NCI-H1436 (cell line): ENCODE measurements at places on chromosomes 4 and X.

DNA sequence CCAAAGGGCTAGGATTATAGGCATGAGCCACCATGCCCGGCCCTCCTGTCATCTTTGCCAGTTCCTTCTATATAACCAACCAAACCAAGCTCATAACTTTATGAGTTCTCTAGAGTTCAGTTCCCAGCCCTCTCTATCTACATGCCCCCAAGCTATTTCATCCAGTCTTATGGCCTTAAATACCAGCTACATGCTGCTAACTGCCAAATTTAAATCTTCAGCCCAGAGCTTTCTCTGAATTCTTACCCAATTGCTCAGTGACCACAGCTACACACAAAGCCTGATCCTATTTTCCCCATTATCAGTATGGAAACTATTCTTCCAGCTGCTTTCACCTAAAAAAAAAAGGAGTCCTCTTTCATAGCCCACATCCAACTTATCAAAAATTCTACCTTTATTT lies 23.1 kb downstream of the TMEM184C start:
- DNase-seq = no peak

- DNase-seq = no peak
Observed at GRCh38 chr4:58456727-58457384, 1346.7 kb upstream of the IGFBP7 start.

DNA sequence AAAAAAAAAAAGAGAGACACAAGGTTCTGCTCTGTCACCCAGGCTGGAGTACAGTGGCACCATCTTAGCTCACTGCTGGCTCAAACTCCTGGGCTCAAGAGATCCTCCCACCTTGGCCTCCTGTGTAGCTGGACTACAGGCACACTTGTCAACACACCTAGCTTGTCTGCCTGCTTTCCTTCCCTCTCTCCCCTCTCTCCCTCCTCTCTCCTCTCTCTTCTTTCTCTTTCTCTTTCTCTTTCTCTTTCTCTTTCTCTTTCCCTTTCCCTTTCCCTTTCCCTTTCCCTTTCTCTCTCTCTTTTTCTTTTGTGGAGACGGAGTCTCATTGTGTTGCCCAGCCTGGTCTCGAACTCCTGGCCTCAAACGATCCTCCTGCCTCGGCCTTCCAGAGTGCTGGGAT lies 132.1 kb downstream of the DIPK2B start:
- DNase-seq = no peak

GRCh38 chr4:168864821-168865541 lies 145.1 kb downstream of the CBR4 start:
- DNase-seq = no peak

GRCh38 chr4:119032921-119033685 lies 102.5 kb upstream of the MYOZ2 start:
- no peak for DNase-seq

DNA sequence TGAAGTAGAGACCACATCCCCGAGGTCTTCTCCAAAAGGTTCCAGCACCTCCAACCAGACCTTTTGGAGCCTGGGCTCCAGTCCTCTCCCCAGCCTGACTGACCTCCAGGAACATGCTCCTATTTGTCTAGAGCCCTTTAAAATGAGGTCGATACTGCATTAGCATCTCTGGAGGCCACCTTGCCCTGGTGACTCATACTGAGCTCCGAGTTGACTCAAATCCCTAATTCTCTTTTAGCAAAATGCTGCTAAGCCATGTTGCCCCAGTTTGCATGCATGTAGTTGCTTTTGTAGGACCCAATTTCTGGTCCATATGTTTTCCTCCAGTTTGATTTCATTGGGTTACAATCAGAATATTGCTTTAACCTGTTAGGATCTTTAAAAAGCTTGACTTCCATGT lies 43.5 kb upstream of the CITED1 start:
- DNase-seq = no peak
